MCF 10A (cell line): ENCODE measurements at places on chromosomes 3 and 15. TPM values are rescaled to one million over a fixed set of nuclear protein-coding genes. Genes with fewer than 3 reads are reported as not detected.

CACNA2D3 gene
- 1.5 and 2.3 TPM in 2 replicates for total RNA-seq

TLR9 gene
- not detected in 2 replicates for total RNA-seq

ABI3BP gene
- total RNA-seq, result 2.9 and 3.1 TPM in 2 replicates

OCA2 gene
- not detected in 2 replicates for total RNA-seq

MST1R gene
- total RNA-seq, result 66.4 and 103 TPM in 2 replicates

CX3CR1 gene
- not detected in 2 replicates for total RNA-seq

ILDR1 gene
- total RNA-seq, result 0.23 TPM in 1 of 2 replicates, not detected in the other

GNB5 gene
- total RNA-seq, result 31.8 and 33.7 TPM in 2 replicates

BLM gene
- total RNA-seq, result 2.8 and 5.2 TPM in 2 replicates

EPHB3 gene
- total RNA-seq, result 4.0 and 5.4 TPM in 2 replicates

AQP9 gene
- total RNA-seq, result 0.09 TPM in 1 of 2 replicates, not detected in the other

MUC13 gene
- not detected in 2 replicates for total RNA-seq

BLOC1S6 gene
- total RNA-seq, result 54.6 and 68.5 TPM in 2 replicates

TMEM212 gene
- total RNA-seq, result not detected in 2 replicates

TBC1D23 gene
- 34.5 and 34.8 TPM in 2 replicates for total RNA-seq

DNAH12 gene
- 0.47 and 0.58 TPM in 2 replicates for total RNA-seq

PP2D1 gene
- not detected in 2 replicates for total RNA-seq

P2RY12 gene
- total RNA-seq, result not detected in 2 replicates

NKIRAS1 gene
- total RNA-seq, result 6.8 and 9.7 TPM in 2 replicates

IGSF10 gene
- total RNA-seq, result not detected in 2 replicates

ECE2 gene
- not detected in 2 replicates for total RNA-seq

CAMK2N2 gene
- 6.1 TPM in 2 replicates for total RNA-seq

CELSR3 gene
- total RNA-seq, result 17.6 and 21.5 TPM in 2 replicates

RASGRF1 gene
- 0.29 and 0.70 TPM in 2 replicates for total RNA-seq

SLC28A2 gene
- not detected in 2 replicates for total RNA-seq

NTRK3 gene
- not detected in 2 replicates for total RNA-seq

ZNF385D gene
- 1.5 and 1.8 TPM in 2 replicates for total RNA-seq

GOLGA6D gene
- total RNA-seq, result not detected in 2 replicates

SLC30A4 gene
- 3.4 and 3.8 TPM in 2 replicates for total RNA-seq

RTP1 gene
- not detected in 2 replicates for total RNA-seq

GPR62 gene
- not detected in 2 replicates for total RNA-seq

LRRC15 gene
- total RNA-seq, result not detected in 2 replicates

ALDH1A2 gene
- 1.2 and 1.3 TPM in 2 replicates for total RNA-seq

TRIM69 gene
- total RNA-seq, result 8.2 and 12.2 TPM in 2 replicates

MEF2A gene
- 52.9 and 55.2 TPM in 2 replicates for total RNA-seq

PRRT3 gene
- total RNA-seq, result 0.83 and 1.3 TPM in 2 replicates

CLSTN2 gene
- total RNA-seq, result not detected in 2 replicates

SERPINI1 gene
- total RNA-seq, result 2.5 and 2.6 TPM in 2 replicates

CFAP100 gene
- total RNA-seq, result not detected in 2 replicates

AGBL1 gene
- not detected in 2 replicates for total RNA-seq

ZCWPW2 gene
- total RNA-seq, result 0.77 and 1.0 TPM in 2 replicates

GOLGA8G gene
- 0.09 TPM in 1 of 2 replicates, not detected in the other for total RNA-seq

SLC28A1 gene
- total RNA-seq, result not detected in 2 replicates

FAM81A gene
- total RNA-seq, result 1.1 TPM in 2 replicates

PLAAT1 gene
- total RNA-seq, result 0.93 and 1.0 TPM in 2 replicates

KLF15 gene
- total RNA-seq, result 5.3 and 8.3 TPM in 2 replicates

SLCO2A1 gene
- 0.59 and 1.0 TPM in 2 replicates for total RNA-seq

GOLGA8N gene
- total RNA-seq, result 9.1 and 9.6 TPM in 2 replicates

CPNE9 gene
- not detected in 2 replicates for total RNA-seq
